Fibroblast of lung (primary cell): ENCODE measurements at places on chromosomes 5 and 9.

GRCh38 chr9:73437758-73438157 lies 286.1 kb downstream of the ANXA1 start:
- no peak for DNase-seq

- no peak for DNase-seq
Measured at GRCh38 chr5:111932199-111932598, 175.2 kb upstream of the NREP start.

DNA sequence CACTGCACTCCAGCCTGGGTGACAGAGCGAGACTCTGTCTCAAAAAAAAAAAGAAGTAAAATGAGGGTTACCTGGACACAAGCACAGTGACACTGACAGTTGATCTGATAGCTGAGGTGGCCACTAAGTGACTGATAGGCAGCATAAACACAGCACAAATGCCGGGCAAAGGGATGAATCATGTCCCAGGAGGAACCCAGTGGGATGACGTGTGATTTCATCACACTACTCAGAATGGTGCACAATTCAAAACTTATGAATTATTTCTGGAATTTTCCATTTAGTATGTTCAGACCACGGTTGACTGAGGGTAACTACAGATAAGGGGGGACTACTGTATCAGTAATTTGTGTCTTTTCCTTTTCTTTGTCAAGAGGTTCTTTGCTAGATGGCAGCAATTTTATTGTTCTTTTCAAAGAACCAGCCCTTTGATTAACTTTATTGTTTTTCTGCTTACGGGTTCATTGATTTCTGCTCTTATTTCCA lies 34.3 kb upstream of the RNF130 start:
- DNase-seq = peak; percentile 28

- DNase-seq = no peak
Measured at GRCh38 chr5:58927181-58927580, 344.3 kb downstream of the RAB3C start.

GRCh38 chr5:40227366-40227765 lies 452.3 kb upstream of the PTGER4 start:
- DNase-seq = peak; percentile 93

DNA sequence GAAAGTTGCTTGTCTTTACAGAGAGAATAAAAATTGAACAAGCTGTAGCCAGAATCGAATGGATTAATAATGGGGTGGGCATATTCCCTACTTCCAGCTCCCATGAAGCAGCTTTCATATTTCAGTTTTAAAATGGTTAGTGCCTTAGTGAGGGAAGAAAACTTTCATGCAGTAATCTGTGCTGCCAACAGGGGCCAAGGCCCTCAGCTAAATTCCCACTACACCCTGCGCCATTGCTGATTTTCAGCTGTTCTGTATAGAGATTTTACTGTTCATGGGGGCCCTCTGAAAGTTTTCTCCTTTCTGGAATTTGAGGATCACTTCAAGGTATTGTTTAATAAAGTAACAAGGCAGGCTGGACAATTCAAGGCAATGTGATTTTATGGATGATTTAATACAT lies 58.2 kb downstream of the CAST start:
- no peak for DNase-seq

GRCh38 chr9:125438506-125439433 lies 177.1 kb downstream of the GAPVD1 start:
- no peak for DNase-seq

- DNase-seq = no peak
Measured at GRCh38 chr9:73853549-73853948, 643.6 kb upstream of the RORB start.

GRCh38 chr9:124007565-124008302 lies 3.8 kb upstream of the LHX2 start:
- DNase-seq = no peak

- DNase-seq = no peak
Measured at GRCh38 chr5:38722918-38723317, 122.9 kb upstream of the OSMR start.

- peak; percentile 9 for DNase-seq
Measured at GRCh38 chr5:129541648-129542251, 81.7 kb downstream of the ADAMTS19 start.

GRCh38 chr5:1540166-1540565 lies 16.4 kb upstream of the LPCAT1 start:
- no peak for DNase-seq

DNA sequence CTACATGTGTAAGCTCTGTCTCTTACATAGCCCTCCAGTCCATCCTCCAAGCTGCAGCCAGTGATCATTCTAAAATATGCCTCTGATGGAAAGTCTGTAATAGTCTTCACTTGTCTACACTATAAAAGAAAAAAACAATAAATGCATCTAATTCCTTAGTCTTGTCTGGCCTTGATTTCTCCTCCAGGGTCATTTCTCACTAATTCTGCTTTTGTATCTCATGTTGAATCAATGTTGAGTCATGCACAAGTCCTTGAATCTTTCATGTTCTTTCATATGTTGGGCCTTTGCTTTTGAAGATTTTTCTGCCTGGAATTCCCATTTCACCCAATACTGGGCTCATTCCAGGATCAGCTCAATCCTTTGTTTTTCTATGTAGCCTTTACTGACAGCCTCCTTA lies 121.1 kb upstream of the TRIM32 start:
- DNase-seq = peak; percentile 32

DNA sequence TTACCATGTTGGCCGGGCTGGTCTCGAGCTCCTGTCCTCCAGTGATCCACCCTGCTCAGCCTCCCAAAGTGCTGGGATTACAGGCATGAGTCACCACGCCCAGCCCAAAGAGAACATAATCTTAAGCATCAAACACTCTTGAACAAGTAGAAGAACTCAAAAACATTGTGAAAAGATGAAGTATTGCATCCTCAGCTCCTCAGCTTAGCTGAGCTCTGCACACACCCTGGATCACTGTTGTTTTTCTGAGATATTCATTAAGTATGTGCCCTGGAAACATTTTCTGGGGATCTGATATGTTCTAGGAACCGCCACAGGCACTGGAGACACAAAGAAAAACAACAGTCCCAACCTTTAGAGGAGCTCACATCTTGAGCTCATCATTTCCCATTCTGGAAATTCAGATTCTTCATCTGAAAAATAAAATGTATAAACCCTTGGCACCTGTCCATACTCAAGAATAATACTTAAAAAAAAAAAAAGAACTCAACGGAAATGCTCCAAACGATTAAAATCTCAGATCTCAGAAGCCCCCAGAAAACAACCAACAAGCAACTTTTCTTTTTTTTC lies 62.2 kb upstream of the ZNF462 start:
- no peak for DNase-seq

DNA sequence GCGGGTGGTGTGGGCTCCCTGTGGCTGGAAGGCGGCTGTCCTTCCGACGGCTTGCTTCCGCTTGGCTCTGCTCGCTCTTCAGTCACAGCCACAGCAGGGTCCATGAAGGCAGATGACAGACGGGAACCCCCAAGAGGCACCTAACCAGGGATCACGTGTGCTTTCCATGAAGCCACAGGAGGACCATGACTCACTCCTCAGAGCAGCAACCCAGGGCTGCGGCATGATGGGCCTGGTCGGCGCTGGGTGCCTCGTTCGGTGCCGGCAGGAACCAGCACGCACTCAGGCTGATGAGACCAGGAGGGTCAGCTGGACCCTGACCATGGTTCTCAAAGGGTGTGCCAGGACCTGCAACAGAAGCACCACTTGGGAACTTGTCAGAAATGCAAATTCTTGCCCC lies 32.8 kb upstream of the MED10 start:
- DNase-seq = no peak

DNA sequence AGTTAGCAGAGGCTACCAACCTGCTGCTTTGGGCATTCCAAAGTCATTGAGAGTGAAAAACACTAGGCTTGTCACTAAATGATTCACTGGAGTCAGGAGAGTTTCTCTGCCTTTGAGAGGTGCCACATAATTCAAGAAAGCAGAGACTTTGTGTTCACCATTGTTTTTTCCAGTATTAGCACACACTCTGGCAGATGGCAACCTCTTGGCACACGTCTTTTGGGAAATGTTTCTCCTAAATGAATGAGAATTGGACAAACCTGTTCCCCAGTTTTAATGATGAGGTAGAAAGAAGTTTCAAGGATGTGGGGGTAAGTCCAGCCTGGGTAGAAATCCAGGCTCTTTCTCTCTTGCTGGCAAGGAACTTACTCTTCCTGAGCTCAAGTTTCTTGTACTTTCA lies 259.1 kb downstream of the GABRB2 start:
- no peak for DNase-seq

GRCh38 chr5:174315871-174316270 lies 270.4 kb downstream of the NSG2 start:
- DNase-seq = no peak

- no peak for DNase-seq
Measured at GRCh38 chr9:134231330-134231745, 67.0 kb upstream of the RNU6ATAC start.

GRCh38 chr5:171579976-171580411 lies 160.5 kb downstream of the FGF18 start:
- peak; percentile 46 for DNase-seq

- DNase-seq = no peak
Measured at GRCh38 chr9:111966124-111966723, 69.6 kb downstream of the UGCG start.

DNA sequence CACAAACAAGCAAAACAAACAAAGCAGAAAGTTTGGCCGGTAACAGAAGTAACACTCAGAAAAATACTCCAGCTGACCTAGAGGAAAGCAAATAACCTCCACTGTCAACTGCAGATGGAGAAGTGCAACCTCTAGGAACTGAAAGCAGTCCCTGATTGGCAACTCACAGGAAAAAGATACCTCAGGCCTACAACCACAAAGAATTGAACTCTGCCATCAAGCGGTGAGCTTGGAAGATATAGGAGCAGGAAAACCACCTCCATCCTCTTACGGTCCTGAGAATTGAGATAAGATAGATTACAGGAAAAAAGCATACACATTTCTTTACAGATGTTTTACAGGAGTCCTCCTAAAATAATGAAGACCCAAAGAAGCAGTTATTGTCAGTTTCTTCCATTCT lies 184.5 kb downstream of the PDZD2 start:
- DNase-seq = no peak

- no peak for DNase-seq
Measured at GRCh38 chr5:111627862-111628261, 115.5 kb upstream of the STARD4 start.

- no peak for DNase-seq
Measured at GRCh38 chr5:72557167-72558045, 50.2 kb upstream of the ZNF366 start.

- DNase-seq = peak; percentile 72
Measured at GRCh38 chr9:124771867-124772679, 962 bp upstream of the NR6A1 start.

DNA sequence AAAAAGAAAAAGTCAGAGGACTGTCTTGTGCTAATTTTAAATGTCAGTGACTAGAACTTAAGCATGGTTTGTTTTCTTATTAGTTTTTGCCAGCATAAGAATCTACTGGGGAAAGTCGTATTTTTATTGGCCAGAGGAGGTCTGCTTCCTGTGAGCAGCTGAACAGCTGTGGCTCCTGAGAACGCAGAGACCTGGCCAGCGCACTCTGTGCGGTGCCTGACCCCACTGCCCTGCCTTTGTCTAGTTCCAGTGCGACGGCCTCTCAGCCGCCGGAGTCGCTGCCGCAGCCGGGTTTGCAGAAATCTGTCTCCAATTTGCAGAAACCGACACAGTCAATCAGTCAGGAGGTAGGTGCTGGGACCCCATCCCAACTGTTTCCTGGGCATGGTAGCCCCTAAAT lies 42.5 kb downstream of the PRRC2B start:
- DNase-seq = no peak

DNA sequence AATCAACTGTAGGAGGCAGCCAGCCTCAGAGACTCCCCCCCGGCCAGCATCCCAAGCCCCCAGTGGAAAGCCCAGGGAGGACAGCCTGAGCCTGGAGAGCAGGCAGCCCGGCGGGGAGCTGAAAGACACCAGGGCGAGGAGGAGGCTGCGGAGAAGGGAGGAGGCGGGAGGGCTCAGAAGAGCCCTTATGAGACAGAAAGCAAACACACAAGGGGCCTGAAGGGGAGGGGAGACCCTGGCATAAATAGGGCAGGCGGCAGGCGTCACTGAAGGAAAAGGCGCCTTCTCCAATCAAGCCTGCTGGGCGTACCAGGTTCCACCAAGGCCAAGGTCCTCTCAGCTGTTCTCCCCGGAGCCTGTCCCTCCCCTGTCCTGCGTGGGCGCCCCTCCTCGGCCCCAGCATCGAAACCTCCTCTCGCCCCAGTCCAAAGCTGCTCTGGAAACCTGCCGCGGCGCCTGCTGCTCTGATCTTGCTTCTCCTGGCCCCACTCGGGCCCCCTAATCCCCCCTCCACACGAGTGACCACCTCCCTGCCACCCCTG lies 1.3 kb downstream of the SLC9A3 start:
- DNase-seq = no peak

DNA sequence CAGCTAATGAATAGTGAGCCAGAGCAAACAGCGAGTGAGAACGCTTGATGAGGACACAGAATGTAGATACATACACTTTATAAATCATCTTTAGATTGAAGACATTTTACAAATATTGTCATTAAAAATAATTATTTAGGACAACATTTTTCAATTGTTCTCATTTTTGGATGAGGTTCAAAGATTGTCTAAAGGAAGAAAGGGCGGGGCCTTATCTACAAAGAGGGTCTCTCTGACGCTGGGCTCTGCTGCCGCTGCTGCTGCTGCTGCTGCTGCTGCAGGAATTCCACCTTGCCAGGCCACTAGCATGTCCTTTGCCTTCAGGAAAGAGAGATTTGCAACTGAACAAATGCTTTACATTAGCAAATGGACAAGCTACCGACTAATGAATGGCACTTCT lies 220.7 kb upstream of the TMEM161B start:
- DNase-seq = no peak
